ENCODE measurements at places on chromosomes 5 and 9.

DNA sequence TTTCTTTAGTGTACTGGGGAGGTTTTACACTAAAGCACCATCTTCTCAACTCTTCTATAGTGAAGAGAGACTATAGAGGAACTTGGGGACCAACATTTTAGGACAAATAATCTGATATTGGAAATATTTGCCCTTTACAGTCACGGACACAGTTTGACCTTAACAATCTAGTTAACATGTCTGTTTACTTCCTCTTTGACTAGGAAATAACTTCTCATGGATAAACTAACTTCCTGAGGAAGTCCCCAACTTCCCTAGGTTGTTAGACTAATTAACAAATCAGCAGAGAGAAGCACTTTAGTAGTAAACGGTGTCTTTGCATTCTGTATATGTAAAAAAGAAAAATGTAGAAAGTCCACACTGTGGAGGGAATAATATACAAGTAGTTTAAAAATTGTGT is 127.7 kb downstream of the FBXL7 start:
- no peak for DNase-seq

GRCh38 chr5:175867587-175868347 is 3.6 kb upstream of the CPLX2 start:
- no peak for DNase-seq

DNA sequence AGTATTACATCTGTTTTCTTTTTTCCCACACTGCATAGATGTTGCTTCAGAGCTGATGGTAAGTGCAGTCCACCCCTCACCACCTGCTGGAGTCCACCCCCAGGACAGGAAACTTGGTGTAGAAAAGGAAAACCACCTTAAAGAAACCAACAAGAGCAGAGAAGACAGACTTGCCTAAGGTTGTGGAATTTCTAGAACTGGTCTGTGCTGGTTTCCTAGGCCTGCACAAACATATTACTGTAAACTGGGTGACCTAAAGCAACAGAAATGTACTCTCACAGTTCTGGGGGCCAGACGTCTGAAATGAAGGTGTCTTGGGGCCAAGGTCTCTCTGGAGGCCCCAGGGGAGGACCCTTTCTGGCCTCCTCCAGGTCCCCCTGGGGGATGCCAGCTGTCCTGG is 293.4 kb upstream of the IRX1 start:
- no peak for DNase-seq

- no peak for DNase-seq
Measured at GRCh38 chr5:64659289-64659688, 31.0 kb upstream of the SHISAL2B start.
